ENCODE measurements at places on chromosomes 16 and 17.

DNA sequence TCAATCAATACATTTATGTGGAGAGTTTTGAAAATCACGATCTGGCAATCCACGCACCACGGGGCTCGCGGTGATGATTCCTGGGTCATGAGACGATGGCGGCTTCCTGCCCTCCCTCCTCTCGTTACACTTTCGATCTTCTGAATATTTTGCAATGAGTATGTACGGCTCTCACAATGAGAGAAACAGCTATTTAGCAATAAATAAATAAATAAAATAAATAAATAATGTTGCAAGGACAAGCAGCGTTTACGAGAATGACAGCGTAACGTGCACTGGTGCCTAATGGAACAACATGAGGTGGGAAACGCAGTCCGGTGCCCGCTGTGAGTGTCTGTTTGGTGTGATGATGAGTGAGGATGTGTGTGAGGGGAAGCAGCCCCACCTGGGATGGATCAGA lies 46.7 kb upstream of the JPH3 start:
- DNase-seq: no peak

DNA sequence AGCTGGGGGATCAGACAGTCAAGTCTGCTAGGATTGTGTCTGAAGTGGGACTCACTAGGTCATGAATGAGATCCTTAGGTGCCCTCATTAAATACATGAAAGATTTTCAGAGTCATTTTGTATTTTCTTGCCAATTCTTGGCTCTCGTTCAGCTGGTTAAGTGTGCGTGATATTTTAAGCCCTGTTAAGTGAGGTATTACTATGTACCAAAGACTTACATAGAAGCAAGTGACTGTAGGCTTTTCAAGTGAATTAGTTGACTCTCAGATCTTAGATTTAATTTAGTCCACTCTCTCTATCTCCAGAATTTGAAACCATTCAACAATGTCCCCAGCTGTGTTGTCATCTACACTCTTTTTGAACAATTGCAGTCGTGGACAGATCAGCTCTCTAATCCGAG lies 219.4 kb downstream of the FOXL1 start:
- no peak for DNase-seq

DNA sequence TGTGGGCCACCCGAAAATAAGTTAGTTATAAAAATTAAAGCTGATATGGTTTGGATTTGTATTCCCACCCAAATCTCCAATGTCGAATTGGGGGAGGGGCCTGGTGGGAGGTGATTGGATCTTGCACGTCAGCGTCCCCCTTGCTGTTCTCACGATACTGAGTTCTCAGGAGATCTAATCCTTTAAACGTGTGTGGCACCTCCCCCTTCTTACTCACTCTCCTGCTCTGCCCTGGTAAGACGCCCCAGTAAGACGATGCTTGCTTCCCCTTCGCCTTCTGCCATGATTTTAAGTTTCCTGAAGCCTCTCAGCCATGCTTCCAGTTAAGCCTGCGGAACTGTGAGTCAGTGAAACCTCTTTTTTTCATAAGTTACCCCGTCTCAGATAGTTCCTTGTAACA lies 35.4 kb downstream of the SYCE1L start:
- DNase-seq: no peak

- no peak for DNase-seq
Measured at GRCh38 chr17:49942947-49943346, 26.0 kb upstream of the DLX4 start.

DNA sequence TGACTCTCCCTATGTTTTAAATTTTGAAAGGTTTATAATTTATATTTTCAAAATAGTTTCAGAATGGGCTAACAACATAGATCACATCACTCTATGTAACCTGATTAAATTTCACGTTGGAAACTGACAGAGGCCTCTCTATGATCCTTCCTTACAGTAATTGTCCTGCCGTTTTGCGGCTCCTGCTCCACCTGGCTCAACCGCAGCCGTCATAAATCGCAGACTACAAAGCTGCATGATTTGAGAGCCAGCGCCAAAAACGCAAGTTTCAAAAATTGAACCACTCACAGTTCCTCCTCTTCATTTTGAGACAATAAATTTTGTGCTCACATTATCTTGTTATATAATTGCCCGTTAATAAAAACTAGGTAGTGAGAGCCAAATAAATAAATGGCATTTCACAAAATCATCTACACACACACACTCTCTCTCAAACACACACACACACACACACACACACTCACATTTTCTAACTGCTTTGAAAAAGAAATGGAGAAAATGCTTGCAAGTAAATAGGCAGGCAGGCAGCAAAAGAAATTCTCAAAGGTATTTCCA lies 263.1 kb upstream of the PSMD7 start:
- no peak for DNase-seq

DNA sequence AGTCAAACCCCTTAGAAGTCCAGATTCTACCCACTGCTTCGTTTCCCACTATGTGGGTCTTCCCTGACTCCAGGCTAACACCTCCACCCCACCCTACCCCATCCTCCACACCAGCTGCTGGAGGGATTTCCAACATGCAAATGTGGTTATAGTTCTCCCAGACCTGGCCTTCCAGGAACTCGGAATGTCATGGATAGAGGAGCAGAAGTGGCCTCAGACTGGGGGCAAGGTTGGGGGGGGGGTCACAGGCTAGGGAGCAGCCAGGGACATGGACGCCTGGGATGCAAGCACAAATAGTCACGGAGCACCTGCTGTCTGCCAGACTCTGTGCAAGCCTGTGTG lies 2.0 kb downstream of the CAMKK1 start:
- no peak for DNase-seq

GRCh38 chr16:68086336-68086841 lies 1.2 kb downstream of the NFATC3 start:
- DNase-seq: no peak

GRCh38 chr17:1736348-1737281 lies 6.1 kb upstream of the SERPINF2 start:
- DNase-seq: no peak

DNA sequence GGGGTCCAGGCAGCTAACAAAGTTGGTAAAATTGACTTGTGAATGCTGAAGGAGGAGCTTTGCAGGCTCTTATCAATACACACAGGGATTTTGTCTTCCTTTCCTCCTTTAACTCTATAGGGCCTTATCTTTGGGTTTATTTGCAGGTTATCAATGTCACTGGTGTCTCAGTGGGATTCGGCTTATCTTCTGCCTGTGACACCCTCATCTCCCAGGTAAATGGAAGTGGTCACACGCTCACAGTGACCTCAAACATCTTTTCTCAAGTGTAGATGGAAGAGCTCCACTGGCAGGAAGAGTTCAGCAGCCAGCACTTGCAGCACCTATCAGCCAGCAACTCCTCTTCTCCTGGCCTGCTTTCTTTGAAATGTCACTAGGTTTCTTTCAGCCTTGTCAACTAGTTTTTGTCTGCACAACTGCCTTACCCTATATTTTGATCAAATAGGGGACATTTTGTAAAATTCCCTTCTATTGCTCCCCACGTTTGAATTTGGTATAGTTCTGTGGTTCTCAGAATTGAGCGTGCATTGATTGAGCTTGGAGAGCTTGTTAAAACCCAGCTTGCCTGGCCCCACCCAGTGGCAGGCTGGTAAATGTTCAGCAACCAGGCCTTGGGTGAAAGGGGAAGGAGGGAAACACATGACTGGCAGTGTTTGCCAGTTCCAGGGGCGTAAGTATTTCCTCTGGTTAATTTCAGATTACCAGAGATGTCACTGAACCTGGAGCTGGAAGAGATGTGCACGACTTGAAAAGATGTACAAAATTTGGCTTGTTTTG lies 12.8 kb downstream of the SLC47A1 start:
- DNase-seq: no peak

- no peak for DNase-seq
Measured at GRCh38 chr16:79089735-79090284, 510.7 kb downstream of the MAF start.

GRCh38 chr17:4542003-4542725 lies 13.0 kb downstream of the MYBBP1A start:
- DNase-seq: no peak

DNA sequence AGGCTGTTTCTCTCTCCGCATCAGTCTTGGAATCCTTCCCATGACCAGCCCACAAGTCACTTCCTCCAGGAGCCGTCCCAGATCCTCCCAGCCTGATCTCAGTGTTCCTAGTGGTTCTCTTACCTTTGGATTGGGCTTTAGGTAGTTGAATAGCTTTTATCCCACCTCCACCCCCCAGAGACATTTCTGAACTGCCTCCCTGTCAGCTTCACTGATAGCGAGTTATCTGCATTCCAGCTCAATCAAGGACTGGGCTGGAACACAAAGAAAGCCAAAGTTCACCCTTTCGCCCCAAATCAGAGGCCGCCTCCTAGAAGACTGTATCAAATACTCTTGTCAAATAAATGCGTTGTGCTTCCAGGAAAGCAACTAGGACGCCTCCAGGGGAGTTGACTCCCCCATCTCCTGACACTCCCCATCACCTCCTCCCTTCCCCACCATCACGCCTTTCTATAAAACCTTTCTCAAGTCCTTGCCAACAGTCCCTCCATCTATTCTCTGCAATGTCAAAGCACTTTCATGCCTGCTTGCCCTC lies 72.7 kb downstream of the TMEM132E start:
- DNase-seq: no peak

GRCh38 chr16:30437511-30438046 lies 7.7 kb upstream of the DCTPP1 start:
- DNase-seq: no peak

DNA sequence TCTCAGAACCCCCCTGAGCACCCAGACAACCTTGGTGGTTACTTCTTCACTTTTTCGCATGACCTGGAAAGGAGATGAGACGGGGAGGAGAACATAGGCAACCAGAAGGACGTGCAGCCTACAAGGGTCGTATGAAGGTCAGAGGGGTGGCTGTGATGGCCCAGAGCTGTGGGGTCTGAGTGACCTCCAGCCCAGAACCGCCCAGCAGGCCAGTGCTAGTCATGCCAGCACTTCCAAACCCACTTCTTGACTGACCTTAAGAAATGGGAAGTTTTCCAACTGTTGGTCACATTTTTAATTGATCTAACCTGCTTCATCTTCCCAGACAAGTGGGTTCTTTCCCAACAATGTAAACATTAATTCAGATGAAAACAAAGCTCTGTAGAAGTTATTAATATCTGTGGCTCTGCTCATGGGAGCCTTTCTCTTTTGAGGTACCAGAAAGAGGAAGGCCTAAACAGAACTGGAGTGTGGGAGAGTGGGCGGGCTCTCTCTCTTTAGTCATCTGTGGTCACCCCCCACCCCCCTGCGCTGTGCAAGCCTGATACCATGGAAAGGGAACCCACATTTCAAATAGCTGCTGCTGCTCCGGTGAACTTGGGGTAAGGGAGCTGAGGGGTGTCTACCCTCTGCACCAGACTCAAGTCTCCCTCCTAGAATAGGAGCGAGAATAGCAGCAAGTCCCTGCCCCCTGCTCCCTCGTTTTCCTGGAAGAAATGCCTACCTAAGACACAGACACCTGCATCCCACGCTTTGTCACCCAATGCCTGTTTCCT lies 101.6 kb downstream of the RAB11FIP4 start:
- DNase-seq: peak; percentile 45

DNA sequence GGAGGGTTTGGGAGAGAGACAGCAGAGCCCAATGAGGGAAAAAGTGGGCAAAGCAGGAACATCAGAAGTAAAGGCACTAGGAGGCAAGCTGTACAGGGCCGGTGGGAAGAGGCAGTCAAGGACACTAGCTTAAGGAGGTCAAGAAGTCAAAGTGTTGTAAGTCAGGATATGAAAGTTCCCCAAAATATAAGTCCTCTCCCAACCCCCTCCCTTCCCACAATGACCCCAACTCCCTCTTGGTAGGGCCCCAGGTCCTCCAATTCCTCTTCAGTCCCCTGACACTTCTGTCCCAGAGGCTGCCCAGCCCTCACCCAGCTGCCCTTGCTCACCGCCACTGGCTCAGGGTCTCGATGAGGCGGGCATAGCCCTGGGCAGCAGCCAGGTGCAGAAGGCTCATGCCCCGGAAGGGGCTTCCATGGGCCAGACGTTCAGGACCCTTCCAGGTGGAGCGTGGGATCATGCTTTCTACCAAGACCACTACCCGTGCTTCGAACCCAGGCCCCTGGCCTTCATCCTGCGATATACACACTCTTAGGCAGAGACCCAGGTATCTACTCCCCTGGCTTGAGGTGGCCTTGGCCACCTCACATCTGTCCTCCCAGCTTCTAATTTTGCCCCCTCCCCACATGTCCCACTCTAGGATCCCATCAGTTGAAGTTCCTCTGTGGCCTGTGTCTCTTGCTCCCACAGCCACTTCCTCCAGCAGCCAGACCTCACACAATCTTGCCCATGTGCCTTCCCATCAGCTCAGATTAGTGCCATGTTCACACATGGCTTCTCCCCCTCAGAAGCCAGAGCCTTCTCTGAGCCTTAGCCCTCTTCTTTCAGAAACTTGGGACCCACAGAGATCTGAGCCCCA lies 5.9 kb upstream of the SPAG7 start:
- no peak for DNase-seq

- peak; percentile 57 for DNase-seq
Measured at GRCh38 chr17:2053380-2054261, 1.3 kb upstream of the HIC1 start.

DNA sequence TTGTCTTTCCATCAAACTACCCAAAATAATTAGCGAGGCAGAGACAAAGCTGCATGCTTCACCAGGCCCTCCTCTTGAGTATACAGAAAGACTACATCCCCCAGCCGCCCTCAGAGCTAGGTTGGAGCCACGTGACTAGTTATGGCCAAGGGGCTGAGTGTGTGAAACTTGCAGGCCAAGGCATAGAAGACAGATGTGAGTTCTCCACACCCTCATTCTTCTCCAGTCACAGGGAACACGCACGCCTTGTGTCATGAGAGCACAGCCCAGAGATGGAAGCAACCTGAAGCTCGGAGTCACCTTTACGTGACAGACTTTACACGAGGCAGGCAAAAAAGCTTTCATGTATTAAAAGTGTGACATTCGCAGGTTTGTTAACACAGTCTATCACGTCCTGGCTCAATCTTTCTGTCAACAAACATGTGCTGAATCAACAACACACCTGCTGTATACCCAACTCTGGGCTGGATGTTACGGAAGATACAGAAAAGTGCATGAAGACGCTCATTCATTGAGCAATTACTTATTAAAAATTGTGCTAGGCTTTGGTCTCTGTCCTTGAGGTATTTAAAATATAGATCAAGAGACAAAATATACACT lies 38.3 kb downstream of the STX8 start:
- no peak for DNase-seq

GRCh38 chr16:17224879-17225281 lies 245.9 kb downstream of the XYLT1 start:
- DNase-seq: no peak

- DNase-seq: no peak
Measured at GRCh38 chr17:40501499-40501911, at the start of gene TNS4. TSS of gene TNS4 (minus strand) at chr17:40501623. CDS start at chr17:40496425, 5,198 bp downstream.

DNA sequence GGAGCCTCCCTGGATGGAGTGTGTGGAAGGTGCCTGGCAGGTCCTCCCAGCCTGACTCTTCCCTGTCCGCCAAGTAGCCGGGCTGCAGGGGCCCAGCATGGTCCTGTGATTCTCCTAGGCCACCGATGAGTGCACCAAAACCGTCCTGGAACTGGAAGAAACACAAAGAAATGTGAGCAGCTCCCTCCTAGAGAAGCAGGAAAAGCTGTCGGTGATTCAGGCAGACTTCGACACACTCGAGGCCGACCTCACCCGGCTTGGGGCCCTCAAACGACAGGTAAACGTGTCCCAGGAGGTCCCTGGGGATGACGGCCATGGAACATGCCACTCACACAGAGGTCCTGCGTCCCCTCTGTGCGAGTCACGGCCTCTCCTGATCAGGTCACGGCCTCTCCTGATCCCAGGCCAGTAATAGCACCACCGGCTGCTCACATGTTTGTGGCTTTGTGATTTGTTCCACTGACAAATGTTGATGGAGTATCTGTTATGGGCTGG lies 4.2 kb upstream of the GAA start:
- DNase-seq: no peak
